ENCODE measurements at places on chromosomes 5 and 9.

DNA sequence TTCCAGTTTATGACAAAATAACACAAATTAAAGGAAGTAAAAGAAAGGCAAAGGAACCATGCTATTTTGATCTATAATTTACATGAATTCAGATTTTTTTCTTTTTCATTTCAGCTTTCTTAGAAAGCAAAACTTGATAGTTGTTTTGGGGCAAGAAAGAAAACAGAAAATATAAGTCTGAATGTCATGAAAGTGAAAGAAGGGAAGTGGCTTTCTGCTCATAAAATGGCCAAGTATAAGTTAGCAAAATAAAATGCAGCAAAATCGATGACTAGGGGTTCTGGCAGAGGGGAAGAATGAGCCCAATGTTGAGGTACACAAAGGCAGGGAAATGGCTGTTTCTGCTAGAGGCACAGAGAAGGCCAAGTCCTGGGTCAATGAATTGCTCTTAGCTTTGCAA lies 3.0 kb upstream of the IFNW1 start:
- DNase-seq = no peak

- DNase-seq = no peak
Observed at GRCh38 chr5:24535646-24536045, 109.1 kb downstream of the CDH10 start.

DNA sequence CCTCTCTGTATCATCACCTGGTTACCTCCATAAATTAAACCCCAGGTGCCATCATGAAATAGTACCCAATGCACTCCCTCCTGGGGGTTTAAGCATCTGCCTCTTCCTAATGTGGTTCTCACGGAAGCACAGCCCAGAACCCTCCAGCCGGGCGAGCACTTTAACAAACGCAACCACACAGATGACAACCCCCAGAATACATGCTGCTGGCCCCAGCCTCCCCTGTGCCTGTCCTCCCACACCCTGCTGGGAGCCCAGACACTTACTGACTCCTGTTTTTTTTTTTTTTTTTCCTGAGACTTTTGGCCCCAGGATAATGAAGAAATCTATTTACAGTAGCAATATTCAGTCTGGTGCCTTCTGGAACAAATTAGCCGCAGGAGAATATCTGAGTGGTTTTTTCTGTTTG lies 50.0 kb upstream of the COL5A1 start:
- no peak for DNase-seq

DNA sequence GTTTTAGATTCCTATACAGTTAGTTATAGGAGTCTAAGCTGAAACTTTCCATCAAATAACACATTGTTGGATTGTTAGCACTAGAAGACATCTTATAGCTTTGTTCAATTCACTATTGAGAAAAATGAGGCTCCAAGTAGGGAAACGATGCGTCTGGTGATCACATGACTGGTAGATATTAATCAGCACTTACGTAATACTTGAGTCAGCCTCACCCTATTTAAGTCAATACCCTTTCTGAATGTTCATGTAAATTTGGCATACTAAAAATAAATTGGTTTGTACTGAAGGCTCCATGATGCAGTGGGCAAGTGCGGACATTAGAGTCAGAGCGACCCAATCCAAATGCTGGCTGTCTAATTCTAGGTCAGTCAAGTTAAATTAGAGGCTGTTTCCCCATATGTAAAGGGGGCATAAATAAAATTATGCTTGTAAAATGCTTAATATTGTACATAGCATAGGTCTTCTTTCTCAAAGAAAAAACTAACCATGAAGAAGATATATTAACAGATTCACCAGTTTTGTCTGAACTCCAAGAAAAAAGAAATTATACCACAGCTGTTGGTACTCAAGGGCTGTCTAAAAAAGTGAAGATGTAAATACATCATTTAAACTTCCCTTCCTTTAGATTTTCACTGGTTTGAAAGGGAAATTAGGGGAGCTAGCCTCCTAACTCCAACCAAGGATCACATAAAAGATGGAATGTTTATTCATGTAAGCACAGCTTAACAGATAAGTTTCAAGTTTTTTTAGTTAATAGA lies 406.6 kb upstream of the TLE4 start:
- DNase-seq = no peak

- no peak for DNase-seq
Observed at GRCh38 chr9:4553951-4554381, 63.7 kb downstream of the SLC1A1 start.

DNA sequence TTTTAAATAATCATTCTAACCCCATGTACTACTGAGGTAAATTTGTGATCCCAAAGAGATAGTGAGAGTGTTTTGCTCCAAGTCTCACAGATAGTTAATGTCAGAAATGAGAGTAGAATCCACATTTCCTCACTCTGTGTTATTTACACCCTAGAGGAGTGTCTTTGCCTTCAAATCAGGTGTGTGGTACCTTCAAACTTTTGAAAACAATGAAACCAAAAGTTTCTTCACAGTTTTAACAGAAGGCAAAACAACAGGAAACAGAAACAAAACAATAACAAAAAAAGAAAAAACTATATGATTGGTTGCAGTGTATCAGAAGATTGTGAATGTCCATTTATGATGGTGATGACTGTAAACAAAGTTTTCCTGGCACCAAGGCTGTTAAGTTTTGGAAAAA lies 85.9 kb downstream of the ERBIN start:
- no peak for DNase-seq

All from stimulated activated CD4-positive, alpha-beta T cell treated with anti-CD3 and anti-CD28 coated beads, Interleukin-4, amount 100 ng/mL, for 1 hour (primary cell).